Hippocampal formation (tissue), 2 donors: ENCODE measurements at places on chromosomes 1 and 21.

DNA sequence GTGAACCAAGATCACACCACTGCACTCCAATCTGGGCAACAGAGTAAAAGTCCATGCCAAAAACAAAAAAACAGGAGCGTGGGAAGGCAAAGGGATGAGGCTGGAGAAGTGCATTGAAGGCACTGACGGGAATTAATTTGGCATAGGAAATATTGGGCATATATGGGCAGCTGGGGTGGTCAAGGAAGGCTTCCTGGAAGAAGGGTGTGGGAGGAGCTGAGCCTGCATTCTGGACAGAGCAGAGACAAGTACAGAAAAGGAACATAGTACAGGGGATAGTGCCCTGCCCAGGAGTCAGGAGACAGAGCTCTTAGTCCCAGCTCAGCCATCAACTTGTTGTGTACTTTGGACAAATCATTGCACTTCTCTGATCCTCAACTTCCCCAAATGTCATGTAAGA lies 11.7 kb downstream of the SDC3 start:
- no peak for DNase-seq

GRCh38 chr1:115313182-115313581 lies 24.9 kb downstream of the NGF start:
- no peak for DNase-seq

DNA sequence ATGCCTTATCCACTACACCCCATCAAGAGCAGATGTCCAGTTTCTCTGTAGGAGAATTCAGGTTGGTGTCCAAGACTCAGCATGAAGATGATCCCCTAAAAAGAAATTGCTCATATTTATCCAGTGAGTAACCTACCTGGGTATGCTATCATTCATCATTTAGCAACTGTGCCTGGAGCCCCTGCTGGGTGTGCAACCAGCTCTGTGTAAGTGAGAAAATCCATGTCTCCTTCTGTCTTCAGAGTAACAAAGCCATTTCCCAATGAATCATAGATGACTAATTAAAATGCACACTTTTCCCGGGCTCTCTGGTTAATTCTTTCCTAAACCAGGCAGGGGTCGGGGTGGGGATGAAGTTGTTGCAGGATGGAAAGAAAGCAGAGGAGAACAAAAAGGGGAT lies 35.8 kb downstream of the OLFML3 start:
- no peak for DNase-seq

GRCh38 chr21:33783187-33783979 lies 132.2 kb downstream of the ATP5PO start:
- no peak for DNase-seq

DNA sequence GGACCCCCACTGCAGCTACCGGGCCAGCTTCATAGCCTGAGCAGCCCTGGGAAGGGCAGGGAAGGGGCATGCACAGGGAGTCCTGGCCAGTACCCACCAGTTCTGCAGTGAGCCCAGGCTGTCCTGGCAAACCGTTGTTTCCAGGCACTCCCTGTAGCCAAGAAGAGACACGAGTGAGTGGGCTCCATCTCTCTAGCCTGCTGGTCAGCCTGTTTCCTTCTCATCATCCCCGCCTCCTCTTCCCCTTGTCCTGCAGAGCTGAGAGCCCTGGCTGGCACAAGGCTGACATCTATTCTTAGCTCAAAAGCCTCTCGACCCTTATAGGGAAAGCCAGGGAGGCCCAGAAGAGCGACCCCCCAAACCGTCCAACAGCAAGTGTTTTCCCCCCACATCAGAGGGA lies 28.7 kb downstream of the COL16A1 start:
- no peak for DNase-seq

GRCh38 chr21:32070676-32071330 lies 198.0 kb downstream of the HUNK start:
- no peak for DNase-seq

DNA sequence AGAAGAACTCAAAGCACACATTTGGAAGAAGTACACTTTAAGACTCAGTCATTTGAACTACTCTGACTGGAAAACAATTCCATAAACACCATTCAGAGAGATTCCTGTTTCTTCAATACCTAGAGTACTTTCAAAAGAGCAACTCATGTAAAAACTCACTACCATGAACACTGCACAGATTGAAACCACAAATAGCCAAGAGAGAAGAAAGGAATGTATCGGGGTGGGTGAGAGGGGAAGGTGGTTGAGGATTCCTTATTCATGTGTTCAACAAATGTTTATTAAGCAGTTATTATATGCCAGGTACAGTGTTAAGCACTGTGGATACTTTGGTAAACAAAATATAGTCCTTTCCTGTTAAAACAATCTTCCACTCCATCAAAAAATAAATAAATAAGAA lies 64.7 kb downstream of the NRIP1 start:
- no peak for DNase-seq

DNA sequence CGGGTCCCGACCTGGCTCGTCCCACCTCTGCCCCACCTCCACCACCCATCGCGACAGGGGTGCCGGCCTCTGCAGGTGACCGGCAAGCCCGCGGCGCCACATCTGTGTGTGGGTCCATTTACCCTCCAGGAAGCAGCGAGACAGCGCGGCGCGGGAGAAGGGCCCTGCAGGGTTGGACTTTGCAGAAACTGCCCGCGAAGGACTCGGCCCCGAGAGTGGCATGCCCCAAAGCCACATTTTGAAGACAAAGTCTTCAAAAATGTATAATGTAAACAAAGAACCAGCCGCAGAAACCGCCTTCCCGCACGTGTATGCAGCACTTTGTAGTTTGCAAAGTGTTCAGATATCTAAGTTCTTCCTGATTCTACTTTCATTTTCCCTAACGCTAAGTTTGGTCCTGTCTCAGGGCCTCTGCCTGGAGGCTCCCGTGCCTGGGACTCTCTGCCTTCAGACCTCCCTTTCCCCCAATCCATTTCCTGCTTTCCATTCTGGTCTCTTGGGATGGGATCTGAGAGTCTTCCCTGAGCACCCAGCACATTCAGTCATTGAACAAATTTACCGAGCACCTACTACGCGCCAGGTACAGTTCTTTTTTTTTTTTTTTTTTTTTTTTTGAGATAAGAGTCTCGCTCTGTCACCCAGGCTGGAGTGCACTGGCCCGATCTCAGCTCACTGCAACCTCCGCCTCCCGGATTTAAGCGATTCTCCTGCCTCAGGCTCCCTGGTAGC lies 524 bp upstream of the TMCO4 start:
- no peak for DNase-seq

- no peak for DNase-seq
Measured at GRCh38 chr1:23393706-23394105, 24.1 kb upstream of the ZNF436 start.

DNA sequence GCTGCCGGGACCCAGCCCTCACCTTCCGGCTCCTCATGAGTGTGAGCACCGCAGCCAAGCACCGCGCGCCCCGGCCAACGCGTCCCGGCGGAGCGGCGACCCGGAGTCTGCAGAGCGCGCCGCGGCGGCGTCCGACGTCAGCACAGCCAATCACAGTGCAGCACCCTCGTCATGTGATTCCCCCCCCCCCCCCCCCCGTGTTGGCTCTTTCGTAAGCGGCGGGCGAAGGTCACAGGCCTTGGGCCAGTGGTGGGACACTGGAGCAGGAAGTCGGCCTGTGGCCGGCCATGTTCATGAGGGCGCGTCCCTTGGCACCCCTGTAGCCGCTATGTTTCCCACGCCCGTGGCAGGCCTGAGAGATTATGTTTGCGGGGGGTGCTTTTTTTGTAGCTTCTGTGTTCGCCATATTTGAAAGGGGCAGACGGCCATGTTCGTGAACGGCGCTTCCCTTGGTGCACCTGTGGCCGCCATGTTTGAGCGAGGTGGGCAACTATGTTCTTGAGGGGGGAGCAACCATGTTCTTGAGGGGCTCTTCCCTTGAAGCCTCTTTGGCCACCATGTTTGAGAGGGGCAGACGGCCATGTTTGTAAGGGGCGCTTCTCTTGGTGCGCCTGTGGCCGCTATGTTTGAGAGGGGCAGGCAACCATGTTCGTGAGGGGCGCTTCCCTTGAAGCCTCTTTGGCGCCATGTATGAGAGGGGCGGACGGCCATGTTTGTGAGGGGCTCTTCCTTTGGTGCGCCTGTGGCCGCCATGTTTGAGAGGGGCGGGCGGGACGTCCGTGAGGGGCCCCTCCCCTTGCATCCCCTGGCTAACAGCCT lies at the start of gene C1orf174:
Gene C1orf174 (minus strand): TSS at position 123 of the 819 bp plus-strand sequence. CDS start 86 bp downstream, at position 37.
- peak; percentile 99 for DNase-seq

- DNase-seq = no peak
Measured at GRCh38 chr1:70483342-70483741, 72.3 kb downstream of the CTH start.

- DNase-seq = no peak
Measured at GRCh38 chr1:154575951-154576566, 8.5 kb downstream of the CHRNB2 start.

GRCh38 chr1:49424782-49425181 lies 599.0 kb downstream of the AGBL4 start:
- DNase-seq = no peak

GRCh38 chr1:14552246-14552965 lies 46.1 kb upstream of the KAZN start:
- no peak for DNase-seq

DNA sequence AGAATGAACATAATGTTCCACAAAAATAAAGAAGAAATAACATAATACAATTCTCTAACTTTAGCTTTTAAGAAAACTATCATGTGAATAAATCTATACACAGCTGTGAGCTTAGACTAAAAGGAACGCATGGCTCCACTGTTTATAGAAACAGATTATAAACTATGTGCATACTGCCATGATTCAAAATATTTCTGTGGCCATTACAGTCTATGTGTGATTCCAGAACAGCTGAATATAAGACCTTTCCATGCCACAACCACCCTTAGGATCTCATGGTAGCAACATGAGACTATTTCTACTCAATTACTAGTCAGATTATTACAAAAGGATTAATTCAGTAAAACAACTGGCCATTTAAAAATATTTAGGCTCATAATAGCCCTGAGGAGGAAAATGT lies 3.9 kb downstream of the CHML start:
- no peak for DNase-seq

GRCh38 chr1:114263343-114263742 lies 109.7 kb upstream of the SYT6 start:
- no peak for DNase-seq

DNA sequence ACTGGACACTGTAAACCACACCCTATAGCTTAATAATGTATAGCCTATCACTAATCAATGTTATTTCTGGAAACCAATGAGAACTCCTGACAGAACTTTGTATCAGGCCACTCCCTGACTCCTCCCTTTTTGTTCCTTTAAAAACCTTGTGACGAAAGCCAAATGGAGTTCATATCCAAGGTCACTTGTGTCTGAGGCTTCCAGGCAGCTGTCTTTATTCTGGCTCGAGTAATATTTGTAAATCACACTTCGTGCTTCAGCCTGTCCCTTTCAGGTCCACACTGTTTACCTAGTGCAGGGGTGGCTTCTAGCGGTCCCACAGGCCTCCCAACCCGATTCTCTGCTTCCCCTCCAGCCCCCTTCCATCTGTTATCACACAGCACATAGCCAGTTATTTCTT lies 16.2 kb upstream of the CAPN9 start:
- DNase-seq = no peak

GRCh38 chr1:115134850-115135480 lies 45.7 kb upstream of the TSPAN2 start:
- no peak for DNase-seq

- DNase-seq = no peak
Measured at GRCh38 chr1:205642679-205643307, 11.0 kb upstream of the ELK4 start.

DNA sequence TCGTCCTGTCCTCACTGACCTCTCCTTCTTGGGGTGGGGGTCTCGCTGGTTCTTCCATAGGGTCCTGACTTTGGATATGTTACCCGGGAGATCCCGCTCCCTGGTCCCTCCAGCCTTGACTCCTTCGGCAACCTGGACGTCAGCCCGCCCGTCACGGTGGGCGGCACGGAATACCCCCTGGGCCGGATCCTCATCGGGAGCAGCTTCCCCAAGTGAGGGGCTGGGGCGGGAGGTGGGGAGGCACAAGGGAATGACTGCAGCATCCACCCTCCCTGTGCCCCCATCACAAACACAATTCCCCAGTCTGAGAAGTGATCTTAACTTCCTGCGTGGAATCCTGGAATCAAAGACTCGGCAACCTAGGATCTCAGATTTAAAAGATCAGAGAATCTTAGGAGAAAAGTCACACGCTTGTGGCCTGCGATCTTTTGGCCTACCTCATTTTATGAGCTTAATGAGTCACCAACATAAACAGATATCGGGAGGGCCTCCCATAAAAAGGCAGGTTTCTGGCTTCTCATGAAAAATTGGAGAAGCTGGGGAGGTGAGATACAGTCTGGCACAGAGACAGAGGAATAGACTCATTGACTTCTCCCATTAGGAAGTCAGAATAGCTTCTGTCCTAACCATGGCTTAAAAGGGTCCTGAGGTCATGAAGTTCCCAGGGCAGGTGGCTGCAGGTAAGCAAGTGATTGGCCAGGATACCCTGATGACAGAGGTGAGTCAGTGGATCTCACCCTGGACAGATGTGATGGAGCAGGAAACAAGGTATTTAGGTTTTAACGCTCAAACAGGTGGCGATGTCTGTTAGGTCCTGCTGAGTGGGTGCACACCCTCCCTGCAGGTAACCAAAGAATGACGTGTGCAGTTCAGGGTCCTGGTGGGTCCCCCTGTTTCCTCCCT lies 15.9 kb upstream of the PADI3 start:
- DNase-seq = no peak

DNA sequence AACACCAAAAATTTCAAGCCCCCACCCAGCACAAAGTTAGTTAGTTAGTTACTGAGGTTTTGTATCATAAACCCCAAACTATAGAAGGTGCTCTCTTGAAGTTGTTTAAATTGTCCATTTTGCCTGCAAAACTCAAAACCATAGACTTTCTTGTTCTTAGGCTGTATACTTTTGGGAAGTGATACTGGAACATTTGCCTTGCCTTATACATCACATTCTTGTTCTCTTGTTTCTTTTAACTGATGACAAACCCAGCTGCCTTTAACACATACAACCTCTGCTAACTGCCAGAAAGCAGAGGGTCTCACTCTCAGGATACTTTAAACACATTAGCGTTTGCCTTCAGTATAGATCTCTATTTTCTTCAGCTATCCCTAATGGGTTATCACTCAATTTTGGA lies 570.5 kb downstream of the MRPL39 start:
- no peak for DNase-seq

- no peak for DNase-seq
Measured at GRCh38 chr1:151864411-151864810, 10.9 kb upstream of the THEM5 start.

GRCh38 chr1:200317236-200317635 lies 92.6 kb downstream of the ZNF281 start:
- no peak for DNase-seq

DNA sequence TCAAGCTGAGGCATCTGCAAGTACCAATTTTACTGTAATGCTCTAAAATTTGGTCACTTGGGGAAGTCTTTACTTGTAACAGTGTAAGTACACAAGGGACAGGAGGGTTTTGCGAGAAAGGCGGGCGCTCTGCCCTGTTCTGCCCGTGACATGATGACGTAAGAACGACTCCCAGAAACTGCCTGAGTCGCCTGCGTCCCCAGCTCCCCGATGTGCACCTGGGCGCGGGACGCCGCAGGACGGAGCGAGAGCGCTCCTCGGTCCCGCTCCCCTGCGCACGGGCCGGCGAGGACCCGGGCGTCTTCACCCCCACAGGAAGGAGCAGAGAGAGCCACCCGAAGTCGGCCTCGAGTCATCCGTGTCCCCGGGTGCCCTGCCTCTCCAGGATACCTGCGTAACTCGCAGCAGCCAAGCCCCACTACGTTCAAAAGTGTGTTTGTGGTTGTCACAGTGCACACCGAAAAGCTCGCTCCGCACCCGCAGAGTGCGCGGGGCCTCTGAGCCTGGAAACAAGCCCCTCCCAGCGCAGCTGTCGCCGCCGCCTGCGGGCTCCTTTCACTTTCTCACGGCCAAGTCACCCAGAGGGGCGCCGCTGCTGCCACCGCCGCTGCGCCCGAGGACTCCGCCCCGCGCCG lies 3.3 kb upstream of the ZBTB18 start:
- DNase-seq = no peak

- DNase-seq = no peak
Measured at GRCh38 chr1:217527151-217527550, 103.7 kb downstream of the GPATCH2 start.
